Sigmoid colon (tissue), 7 donors: ENCODE measurements at places on chromosomes 2 and 18. TPM values are rescaled to one million over a fixed set of nuclear protein-coding genes. Genes with fewer than 3 reads are reported as not detected.

GRCh38 chr2:43311276-43311675 is 84.9 kb upstream of the ZFP36L2 start:
- DNase-seq: no peak
- H3K27ac ChIP-seq: peak overlapping the region; percentile 78
- H3K4me1 ChIP-seq: peaks cover 26% of the 10 kb centered on the region
- H3K27me3 ChIP-seq: no peaks in the 10 kb centered on the region
- H3K36me3 ChIP-seq: no peaks in the 10 kb centered on the region
- H3K4me3 ChIP-seq: no peak overlapping the region

DNA sequence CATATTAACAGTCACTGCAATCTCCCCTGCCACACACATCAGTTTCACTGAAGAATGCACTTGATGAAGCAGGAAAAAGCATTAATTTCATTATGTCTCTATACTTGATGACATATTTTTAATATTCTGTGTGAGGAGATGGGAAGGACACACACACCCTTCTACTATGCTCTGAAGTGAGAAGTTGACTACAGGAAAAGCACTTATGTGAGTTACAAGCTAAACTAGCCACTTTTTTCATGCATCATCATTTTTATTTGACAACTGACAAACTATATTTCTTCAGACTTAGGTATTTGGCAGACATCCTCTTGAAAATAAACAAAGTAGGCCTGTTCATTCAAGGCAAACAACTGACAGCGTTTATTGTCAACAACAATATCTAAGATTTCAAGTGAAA is 150.4 kb upstream of the ID2 start:
- no peak for DNase-seq
- H3K4me3 ChIP-seq: no peak overlapping the region
- H3K4me1 ChIP-seq: peaks cover 19% of the 10 kb centered on the region
- H3K36me3 ChIP-seq: no peaks in the 10 kb centered on the region
- no peak overlapping the region for H3K27ac ChIP-seq

DNA sequence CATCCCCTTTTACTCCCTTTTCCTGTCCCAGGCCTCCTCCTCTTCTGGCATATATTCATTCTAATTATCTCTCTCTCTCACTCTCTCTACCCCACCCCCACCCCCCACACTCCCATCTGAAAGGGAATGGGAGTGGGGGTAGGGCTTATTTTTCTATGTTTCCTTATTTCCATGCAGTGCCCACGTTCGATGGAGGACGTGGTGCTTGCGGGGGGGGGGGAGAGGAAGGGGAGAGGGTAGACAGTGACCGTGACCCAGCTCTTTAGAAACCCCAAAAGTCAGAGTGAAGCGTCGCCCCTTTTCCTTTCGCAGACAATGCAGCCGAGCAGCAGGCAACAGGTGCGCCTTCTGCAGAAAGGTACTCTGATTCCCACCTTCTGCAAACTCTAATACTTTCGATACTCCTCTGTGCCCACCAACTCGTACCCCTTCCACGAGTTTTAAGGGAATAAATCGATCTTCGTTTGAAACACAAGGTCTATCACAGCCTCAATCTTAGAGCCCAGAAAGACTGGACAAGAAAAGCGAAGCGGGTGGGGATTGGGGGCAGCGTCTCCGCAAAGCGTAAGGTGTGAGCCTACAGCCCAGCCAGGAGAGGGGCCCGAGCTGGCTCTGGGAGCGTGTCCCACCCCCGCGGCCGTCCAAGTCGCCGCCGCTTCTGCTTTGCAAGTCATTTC is 891 bp upstream of the NR4A2 start:
- no peak for DNase-seq
- H3K27ac ChIP-seq: peak overlapping the region; percentile 99
- H3K4me1 ChIP-seq: peaks cover 32% of the 10 kb centered on the region

- H3K4me1 ChIP-seq: peaks cover 22% of the 10 kb centered on the region
- H3K27me3 ChIP-seq: peaks cover 21% of the 10 kb centered on the region
- DNase-seq: no peak
- H3K4me3 ChIP-seq: no peak overlapping the region
Measured at GRCh38 chr2:232386740-232387450, 8.3 kb downstream of the ALPP start.

GRCh38 chr2:156935616-156936015 is 321.9 kb upstream of the GALNT5 start:
- no peaks in the 10 kb centered on the region for H3K4me1 ChIP-seq
- no peak for DNase-seq
- no peaks in the 10 kb centered on the region for H3K27me3 ChIP-seq
- no peak overlapping the region for H3K27ac ChIP-seq
- no peaks in the 10 kb centered on the region for H3K36me3 ChIP-seq

DNA sequence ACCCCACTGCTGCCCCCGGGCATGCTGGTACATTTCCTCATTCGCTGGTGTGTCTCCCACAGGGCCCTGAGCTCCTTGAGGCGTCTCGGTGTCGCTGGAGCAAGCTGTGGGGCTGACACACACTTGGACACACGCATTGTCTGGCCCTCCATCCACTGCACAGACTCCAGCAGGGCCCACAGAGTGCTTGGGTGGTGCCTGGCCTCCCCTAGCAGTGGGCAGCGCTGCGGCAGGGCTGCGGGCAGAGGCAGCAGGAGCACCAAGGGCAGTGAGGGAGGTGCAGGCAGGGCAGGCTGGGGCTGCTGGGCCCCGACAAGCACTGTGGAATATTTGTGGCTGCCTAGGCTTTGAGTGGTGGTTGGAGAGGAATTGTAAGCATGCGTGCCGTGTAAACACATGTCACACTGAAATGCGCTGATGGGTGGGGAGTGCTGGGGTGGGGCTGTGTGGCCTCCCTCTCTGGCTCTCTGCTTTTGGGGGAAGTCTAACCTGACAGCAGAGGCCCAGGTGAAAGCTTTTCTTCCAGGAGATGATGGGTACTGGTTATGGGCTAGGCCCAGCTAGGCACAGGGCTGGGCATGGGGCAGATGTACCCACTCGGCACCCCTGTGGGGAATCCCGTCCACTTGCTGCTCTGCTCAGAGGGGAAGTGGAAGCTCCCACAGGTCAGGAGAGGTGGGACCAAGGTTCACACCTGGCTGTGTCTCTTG is 55.5 kb upstream of the HS6ST1 start:
- no peaks in the 10 kb centered on the region for H3K36me3 ChIP-seq
- no peak overlapping the region for H3K4me3 ChIP-seq
- no peak for DNase-seq
- H3K4me1 ChIP-seq: peaks cover 70% of the 10 kb centered on the region
- H3K27ac ChIP-seq: peak overlapping the region; percentile 78

OTOF gene
- total RNA-seq: not detected
